ENCODE measurements at places on chromosomes 11 and 22. TPM values are rescaled to one million over a fixed set of nuclear protein-coding genes. Genes with fewer than 3 reads are reported as not detected.

Gene PLEKHB1
- 30.5 TPM for total RNA-seq

Gene CTSF
- 37.0 TPM for total RNA-seq

Gene TMPRSS5
- 0.69 TPM for total RNA-seq

Gene TLCD5
- total RNA-seq = 4.2 TPM

Gene FXYD6
- 59.0 TPM for total RNA-seq

Gene FOLH1
- total RNA-seq = 5.1 TPM

Gene TSKU
- total RNA-seq = 18.1 TPM

GRCh38 chr11:6587360-6587953 is 16.0 kb downstream of the RRP8 start:
- no peaks in the 10 kb centered on the region for H3K27me3 ChIP-seq
- H3K4me3 ChIP-seq = no peak overlapping the region
- DNase-seq = no peak
- H3K36me3 ChIP-seq = peaks cover 5% of the 10 kb centered on the region
- H3K27ac ChIP-seq = no peak overlapping the region

- no peak for DNase-seq
- no peaks in the 10 kb centered on the region for H3K27me3 ChIP-seq
- peaks cover 43% of the 10 kb centered on the region for H3K4me1 ChIP-seq
- no peak overlapping the region for H3K4me3 ChIP-seq
- peak overlapping the region; percentile 43 for H3K27ac ChIP-seq
Observed at GRCh38 chr22:40511604-40512003, 124.9 kb downstream of the MRTFA start.

GRCh38 chr22:45552580-45553350 is 50.1 kb downstream of the FBLN1 start:
- peak; percentile 86 for DNase-seq
- H3K27ac ChIP-seq = peak overlapping the region; percentile 80
- H3K36me3 ChIP-seq = no peaks in the 10 kb centered on the region
- H3K4me1 ChIP-seq = peaks cover 28% of the 10 kb centered on the region

- no peaks in the 10 kb centered on the region for H3K4me1 ChIP-seq
- H3K4me3 ChIP-seq = no peak overlapping the region
- no peaks in the 10 kb centered on the region for H3K36me3 ChIP-seq
- no peaks in the 10 kb centered on the region for H3K27me3 ChIP-seq
Observed at GRCh38 chr11:69252490-69252837, 41.5 kb upstream of the MYEOV start.

GRCh38 chr11:74403607-74404321 is 5.5 kb upstream of the PGM2L1 start:
- H3K27me3 ChIP-seq = no peaks in the 10 kb centered on the region
- no peak overlapping the region for H3K27ac ChIP-seq
- H3K4me1 ChIP-seq = no peaks in the 10 kb centered on the region
- DNase-seq = no peak

- DNase-seq = no peak
- H3K36me3 ChIP-seq = peaks cover 70% of the 10 kb centered on the region
- H3K4me1 ChIP-seq = no peaks in the 10 kb centered on the region
- no peak overlapping the region for H3K4me3 ChIP-seq
Observed at GRCh38 chr22:42623756-42624441, 9.2 kb upstream of the POLDIP3 start.

GRCh38 chr11:95520369-95521132 is 269.0 kb downstream of the FAM76B start:
- no peaks in the 10 kb centered on the region for H3K27me3 ChIP-seq
- H3K36me3 ChIP-seq = no peaks in the 10 kb centered on the region
- H3K4me1 ChIP-seq = peaks cover 5% of the 10 kb centered on the region

DNA sequence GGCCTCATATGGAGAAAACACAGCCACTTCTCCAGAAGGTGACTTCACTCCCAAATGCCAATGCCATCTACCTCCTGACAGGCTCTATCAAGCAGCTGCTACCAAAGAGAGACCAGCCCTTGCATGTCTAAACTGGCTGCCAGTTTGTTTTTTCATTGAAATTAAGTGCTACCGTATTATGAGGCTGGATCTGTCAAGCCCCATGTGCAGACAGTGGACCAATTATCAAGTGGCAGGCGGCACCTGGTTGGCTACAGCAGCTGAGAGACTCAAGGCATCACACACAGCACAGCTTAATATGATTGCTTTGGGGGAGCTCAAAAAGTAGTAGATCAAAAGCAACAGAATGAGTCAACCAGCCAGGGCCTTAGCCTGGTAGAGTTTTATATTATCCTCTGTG is 1293.0 kb upstream of the TENM4 start:
- H3K4me1 ChIP-seq = no peaks in the 10 kb centered on the region
- H3K27me3 ChIP-seq = no peaks in the 10 kb centered on the region
- no peak overlapping the region for H3K4me3 ChIP-seq
- no peak for DNase-seq
- H3K36me3 ChIP-seq = no peaks in the 10 kb centered on the region

DNA sequence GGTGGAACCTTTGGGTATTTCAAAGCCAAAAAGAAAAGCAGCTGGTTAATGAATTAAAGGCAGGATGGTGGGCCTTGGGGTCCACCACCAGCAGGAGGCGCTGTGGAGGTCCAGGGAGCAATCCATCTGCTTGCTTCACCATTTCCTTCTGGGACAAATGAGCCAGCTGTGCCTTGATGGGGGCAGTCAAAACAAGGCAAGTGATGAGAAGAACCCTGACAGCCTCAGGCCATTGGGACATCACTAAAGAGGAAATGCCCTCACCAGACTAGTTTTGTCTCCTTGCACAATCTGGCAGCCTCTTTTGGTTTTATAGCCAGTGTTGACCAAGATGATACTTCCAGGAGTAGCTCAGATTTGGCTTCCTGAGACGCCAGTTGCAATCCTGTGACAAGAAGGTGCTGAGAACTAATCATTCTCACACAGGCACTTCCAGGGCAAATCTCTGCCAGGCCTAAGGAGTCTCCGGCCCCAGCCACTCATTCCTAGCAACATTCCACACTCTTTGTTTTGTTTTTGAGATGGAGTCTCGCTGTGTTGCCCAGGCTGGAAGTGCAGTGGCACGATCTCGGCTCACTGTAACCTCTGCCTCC is 38.2 kb upstream of the WEE1 start:
- H3K27me3 ChIP-seq = no peaks in the 10 kb centered on the region
- peak; percentile 90 for DNase-seq
- no peaks in the 10 kb centered on the region for H3K4me1 ChIP-seq
- H3K4me3 ChIP-seq = no peak overlapping the region

DNA sequence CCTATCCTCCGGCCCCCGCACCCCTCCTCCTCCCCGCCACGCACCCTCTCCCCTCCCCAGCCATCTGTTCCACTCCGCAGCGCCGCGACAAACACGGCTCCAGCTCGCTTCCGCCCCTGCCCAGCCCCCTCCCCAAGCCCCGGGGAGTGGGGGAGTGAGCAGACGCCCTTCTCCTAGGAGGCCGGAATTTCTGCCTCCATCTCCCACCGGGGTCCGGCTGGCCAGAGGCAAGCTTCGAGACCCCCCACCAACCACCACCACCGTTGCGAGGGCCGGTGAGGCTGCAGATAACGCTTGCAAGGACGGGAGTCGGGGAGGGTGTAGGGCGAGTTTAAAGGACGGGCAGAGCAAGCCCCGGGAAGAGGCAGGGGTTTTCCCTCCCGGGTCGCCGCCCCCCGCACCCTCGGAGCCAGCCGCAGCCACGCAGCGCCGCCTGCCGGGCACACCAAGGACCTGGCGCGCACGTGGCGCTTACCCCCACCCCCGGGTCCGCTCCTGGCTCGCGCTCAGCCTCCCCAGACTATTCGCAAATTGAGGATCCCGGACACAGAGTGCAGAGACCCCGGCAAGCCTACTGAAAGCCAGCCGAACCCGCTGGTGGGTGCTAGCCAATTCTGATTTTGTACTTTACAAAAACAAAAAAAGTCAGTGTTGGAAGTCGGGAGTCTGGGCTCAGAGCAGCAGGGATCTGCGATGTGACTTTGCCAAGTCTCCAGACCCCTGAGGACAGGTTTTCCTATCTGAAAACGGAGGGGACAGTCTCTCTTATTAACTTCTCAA is 22.6 kb downstream of the RTN4RL2 start:
- H3K27me3 ChIP-seq = peaks cover 9% of the 10 kb centered on the region
- H3K4me1 ChIP-seq = peaks cover 10% of the 10 kb centered on the region
- DNase-seq = peak; percentile 74
- H3K36me3 ChIP-seq = peaks cover 25% of the 10 kb centered on the region
- peak overlapping the region; percentile 14 for H3K4me3 ChIP-seq
- no peak overlapping the region for H3K27ac ChIP-seq

- H3K27me3 ChIP-seq = no peaks in the 10 kb centered on the region
- no peak overlapping the region for H3K4me3 ChIP-seq
- no peak for DNase-seq
- no peaks in the 10 kb centered on the region for H3K36me3 ChIP-seq
- no peak overlapping the region for H3K27ac ChIP-seq
Observed at GRCh38 chr11:117523680-117524079, 196.0 kb downstream of the CEP164 start.

DNA sequence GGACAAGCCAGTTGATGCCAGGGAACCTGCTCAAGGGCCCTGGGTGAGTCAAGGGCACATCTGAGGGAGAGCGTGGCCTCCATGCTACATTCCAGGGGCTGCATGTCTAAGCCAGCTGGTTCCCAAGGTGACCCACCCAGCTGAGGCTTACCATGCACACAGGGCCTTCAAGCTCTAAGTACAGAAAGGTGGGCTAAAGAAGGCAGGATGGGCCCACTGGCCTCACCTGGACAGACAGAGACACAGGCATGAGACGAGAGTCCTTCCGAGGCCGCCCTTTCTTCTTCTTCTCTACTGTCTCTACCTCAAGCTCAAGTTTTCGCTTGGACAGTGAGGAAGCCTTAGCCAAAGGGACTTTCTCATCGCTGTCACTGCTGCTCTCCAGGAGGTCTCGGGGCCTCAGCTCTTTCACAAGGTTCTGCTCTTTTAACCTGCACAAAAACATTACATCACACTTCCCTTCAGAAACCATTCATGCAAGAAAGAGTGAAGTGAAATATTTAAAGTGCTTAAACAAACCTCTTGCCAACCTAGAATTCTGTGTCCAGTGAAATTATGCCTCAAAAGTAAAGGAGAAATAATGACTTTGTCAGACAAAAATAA is 69.9 kb downstream of the HIRA start:
- no peak overlapping the region for H3K27ac ChIP-seq
- H3K4me3 ChIP-seq = no peak overlapping the region
- no peaks in the 10 kb centered on the region for H3K4me1 ChIP-seq
- peaks cover 84% of the 10 kb centered on the region for H3K36me3 ChIP-seq

DNA sequence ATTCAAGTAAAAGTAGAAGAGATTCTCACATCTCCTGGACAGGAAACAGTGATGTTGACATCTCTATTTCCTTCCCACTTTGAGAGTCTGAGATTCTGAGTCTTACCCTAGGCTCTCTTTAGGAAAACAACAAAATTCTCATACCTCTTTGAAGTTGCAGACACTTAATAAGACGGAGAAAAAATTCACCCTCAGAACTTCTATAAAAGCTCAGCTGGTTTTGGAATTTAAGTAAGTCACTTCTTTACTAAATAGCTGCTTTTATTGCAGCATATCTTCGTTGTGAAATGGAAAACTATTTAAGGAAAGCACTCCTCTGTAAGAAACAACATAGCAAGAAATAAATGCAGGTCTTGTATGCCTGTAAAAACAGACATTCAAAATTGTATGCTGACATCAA is 79.1 kb downstream of the MSANTD4 start:
- H3K27ac ChIP-seq = no peak overlapping the region
- DNase-seq = no peak
- no peaks in the 10 kb centered on the region for H3K4me1 ChIP-seq
- H3K4me3 ChIP-seq = no peak overlapping the region
- no peaks in the 10 kb centered on the region for H3K27me3 ChIP-seq

DNA sequence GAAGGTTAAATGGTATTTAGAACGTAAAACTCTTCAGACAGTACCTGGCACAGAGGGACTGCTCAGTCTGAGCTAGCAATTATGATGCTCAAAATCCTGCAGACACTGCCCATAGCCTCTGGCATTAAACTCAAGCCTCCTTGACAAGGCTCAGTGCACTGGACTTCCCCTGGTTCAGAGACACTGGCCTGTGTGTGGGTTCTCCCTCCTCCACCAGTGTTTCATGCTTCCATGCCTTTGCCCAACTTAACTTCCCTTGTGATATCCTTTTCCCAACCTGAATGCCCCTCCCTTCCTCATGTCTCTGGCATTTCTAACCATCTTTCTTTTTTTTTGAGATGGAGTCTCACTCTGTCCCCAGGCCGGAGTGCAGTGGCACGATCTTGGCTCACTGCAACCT is 9.1 kb downstream of the LTBP3 start:
- H3K27me3 ChIP-seq = no peaks in the 10 kb centered on the region
- no peak overlapping the region for H3K4me3 ChIP-seq
- no peak for DNase-seq
- H3K27ac ChIP-seq = no peak overlapping the region

GRCh38 chr11:73322382-73323306 is 14.6 kb downstream of the ARHGEF17 start:
- peak overlapping the region; percentile 63 for H3K27ac ChIP-seq
- H3K27me3 ChIP-seq = no peaks in the 10 kb centered on the region
- DNase-seq = no peak
- no peaks in the 10 kb centered on the region for H3K36me3 ChIP-seq
- peaks cover 88% of the 10 kb centered on the region for H3K4me1 ChIP-seq
- no peak overlapping the region for H3K4me3 ChIP-seq

- no peaks in the 10 kb centered on the region for H3K4me1 ChIP-seq
- no peaks in the 10 kb centered on the region for H3K36me3 ChIP-seq
- H3K4me3 ChIP-seq = no peak overlapping the region
Observed at GRCh38 chr11:15202626-15203025, 87.9 kb downstream of the INSC start.

GRCh38 chr11:73648571-73649046 is 2.2 kb downstream of the PLEKHB1 start:
- no peaks in the 10 kb centered on the region for H3K27me3 ChIP-seq
- peaks cover 4% of the 10 kb centered on the region for H3K4me1 ChIP-seq
- no peak overlapping the region for H3K27ac ChIP-seq
- H3K36me3 ChIP-seq = no peaks in the 10 kb centered on the region
- DNase-seq = no peak

DNA sequence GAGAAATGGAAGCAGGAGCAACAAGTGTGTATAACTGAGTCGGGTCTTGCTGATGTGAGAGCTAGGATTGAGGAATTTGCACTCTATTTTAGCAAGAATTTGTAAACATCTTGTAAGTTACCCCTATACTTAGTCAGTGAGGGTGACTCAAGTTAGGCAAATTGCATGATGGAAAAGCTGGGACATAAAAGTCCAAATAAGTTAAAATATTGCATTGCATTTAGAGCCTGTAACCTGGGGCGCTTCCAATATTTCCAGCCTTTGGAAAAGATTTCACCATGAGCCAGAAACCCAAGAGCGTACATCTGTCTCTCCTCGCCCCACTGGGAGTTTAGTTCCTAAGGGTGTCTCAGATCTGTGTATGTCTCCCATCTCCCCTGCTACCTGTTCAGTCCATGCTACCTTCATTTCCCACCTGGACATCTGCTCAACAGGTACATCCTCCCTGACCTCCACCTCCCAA is 37.0 kb upstream of the ACCSL start:
- no peak for DNase-seq
- H3K4me1 ChIP-seq = no peaks in the 10 kb centered on the region
- no peaks in the 10 kb centered on the region for H3K27me3 ChIP-seq
- H3K27ac ChIP-seq = no peak overlapping the region
- no peaks in the 10 kb centered on the region for H3K36me3 ChIP-seq
